ENCODE measurements at places on chromosomes 12 and 14.

- peak; percentile 63 for DNase-seq
Observed at GRCh38 chr12:48988030-48988649, 10.0 kb downstream of the WNT1 start.

GRCh38 chr12:94114166-94114565, 34.2 kb upstream of the PLXNC1 start:
- no peak for DNase-seq

GRCh38 chr12:34363050-34363673, 340.9 kb downstream of the ALG10 start:
- DNase-seq = no peak

DNA sequence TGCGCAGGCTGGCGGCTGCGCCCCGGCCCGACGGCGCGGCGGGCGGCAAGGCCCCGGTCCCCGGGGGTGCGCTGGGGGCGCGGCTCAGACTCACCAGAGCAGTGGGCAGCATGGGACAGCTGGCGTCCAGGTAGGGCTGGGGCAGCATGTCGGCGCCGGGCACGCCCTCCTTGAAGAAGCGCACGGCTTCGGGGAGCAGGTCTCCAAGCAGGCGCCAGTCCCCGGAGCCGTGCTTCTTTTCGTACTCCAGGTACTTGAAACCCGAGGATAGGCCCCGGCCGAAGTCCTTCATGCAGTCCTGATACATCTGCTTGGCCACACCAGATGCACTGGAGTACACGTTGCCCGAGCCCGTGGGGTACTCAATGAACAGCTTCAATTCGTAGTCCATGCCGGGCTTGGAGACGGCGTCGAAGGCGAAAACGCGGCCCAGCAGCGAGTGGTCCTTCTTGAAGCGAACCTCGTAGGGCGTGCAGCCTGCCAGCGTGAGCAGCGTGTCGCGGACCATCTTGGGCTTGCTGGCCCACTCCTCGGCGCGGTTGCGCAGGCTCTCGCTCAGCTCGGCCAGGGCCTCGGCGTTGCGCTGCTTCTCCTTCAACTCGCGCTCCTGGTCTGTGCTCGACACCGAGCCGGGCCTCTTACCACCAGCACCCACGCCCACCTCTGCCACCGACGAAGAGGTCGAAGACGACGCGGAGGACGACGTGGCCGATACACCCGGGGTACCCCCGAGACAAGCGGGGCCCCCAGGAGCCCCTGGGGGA, 2.2 kb downstream of the IRF2BPL start:
- DNase-seq = no peak

DNA sequence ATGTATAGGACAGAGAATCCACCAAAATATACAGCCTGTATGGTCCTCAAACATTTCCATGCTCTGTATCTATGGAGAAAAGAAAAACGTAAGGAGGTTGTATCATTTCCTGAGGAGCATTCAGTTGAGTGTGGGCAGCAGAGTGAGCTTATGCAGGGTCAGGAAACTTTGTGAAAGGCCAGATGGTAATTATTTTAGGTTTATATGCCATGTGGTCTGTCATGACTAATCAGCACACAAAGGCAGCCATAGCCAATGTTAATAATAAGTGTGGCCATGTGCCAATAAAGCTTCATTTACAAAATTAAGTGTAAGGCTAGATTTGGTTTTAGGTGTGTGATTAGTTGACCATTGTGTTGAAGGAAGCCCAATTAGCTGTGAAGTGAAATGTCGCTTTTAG, 33.2 kb upstream of the A2M start:
- no peak for DNase-seq

GRCh38 chr14:72222046-72222445, 289.8 kb downstream of the RGS6 start:
- DNase-seq = no peak

DNA sequence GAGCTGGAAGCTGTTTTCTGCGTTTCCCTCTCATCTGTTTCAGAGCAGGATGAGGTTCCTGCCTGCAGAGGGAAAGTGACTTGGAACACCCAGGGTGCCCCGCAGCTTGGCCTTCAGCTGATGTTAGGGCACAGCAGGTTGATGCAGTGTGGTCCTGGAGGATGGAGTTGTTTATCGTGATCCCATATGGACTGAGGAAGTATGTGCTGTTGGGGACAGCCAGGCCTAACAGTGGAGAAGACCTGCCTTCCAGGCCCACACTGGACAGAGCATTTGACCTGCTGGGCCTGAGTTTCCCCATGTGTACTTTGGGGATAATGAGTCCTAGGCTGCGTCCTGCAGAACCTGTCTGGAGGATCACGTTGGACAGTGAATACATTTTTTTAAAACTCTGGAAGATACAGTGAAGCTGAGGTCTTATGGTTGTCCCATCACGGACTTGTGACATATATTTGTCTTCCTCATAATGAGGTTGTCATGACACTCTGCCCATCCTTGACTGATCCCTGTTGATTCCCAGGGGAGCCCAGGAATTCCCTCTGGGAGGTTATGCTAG, 12.8 kb downstream of the SERPINA1 start:
- DNase-seq = no peak

- DNase-seq = no peak
Observed at GRCh38 chr12:95829395-95829794, 29.4 kb upstream of the SNRPF start.

DNA sequence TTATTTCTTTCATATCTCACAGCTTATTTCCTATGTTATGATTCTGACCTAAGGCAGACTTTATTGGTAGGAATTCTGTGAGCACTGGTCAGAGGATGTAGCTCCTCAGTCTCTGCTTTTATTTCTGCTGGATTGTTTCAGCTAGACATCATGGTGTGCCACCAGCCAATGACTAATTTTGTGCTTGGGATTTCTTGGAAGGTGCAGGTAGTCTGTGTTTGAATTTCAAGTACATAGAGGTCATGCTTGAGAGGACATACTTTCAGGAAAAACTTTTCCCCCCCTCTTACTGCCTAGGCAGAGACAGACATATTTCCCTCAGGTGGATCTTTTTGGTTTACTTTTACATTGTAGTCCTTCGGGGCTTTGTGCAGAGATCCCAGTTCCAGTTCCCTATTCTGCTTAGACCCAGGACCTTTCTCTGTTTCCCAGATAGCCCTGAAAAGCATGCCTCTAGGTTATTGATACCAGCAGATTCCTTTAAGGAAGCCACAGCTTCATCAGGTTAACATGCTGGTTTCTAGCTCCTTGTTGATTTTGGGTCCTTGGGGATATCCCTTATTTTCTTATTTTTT, 28.6 kb downstream of the BRMS1L start:
- no peak for DNase-seq

- DNase-seq = no peak
Observed at GRCh38 chr12:26378711-26379110, 183.3 kb downstream of the SSPN start.

- no peak for DNase-seq
Observed at GRCh38 chr14:96987086-96987474, 189.9 kb downstream of the VRK1 start.

GRCh38 chr14:38430522-38430921, 174.6 kb upstream of the CLEC14A start:
- no peak for DNase-seq

DNA sequence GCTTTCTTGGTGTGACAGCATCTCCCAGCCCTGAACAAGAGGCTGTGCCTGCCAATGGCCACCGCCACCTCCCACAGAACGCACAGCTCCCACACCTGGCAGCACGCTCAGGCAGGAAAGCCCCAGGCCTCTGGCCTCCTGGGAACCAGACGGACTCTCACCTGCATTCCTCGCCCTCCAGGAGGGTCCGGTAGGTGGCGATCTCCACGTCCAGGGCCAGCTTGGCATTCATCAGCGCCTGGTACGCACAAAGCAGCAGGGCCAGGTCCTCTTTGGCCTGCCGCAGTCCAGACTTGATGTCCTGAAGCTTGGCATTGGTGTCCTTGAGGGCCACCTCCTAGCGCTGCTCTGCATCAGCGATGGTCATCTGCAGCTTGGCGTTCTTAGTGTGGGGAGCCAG, 12.1 kb upstream of the KRT77 start:
- no peak for DNase-seq

- DNase-seq = no peak
Observed at GRCh38 chr12:111297703-111298426, 71.0 kb downstream of the PHETA1 start.

- DNase-seq = no peak
Observed at GRCh38 chr12:67742461-67742860, 93.9 kb downstream of the DYRK2 start.

GRCh38 chr12:1977588-1977987, 26.7 kb downstream of the DCP1B start:
- DNase-seq = no peak

GRCh38 chr12:46818642-46819041, 7.2 kb downstream of the SLC38A4 start:
- no peak for DNase-seq

DNA sequence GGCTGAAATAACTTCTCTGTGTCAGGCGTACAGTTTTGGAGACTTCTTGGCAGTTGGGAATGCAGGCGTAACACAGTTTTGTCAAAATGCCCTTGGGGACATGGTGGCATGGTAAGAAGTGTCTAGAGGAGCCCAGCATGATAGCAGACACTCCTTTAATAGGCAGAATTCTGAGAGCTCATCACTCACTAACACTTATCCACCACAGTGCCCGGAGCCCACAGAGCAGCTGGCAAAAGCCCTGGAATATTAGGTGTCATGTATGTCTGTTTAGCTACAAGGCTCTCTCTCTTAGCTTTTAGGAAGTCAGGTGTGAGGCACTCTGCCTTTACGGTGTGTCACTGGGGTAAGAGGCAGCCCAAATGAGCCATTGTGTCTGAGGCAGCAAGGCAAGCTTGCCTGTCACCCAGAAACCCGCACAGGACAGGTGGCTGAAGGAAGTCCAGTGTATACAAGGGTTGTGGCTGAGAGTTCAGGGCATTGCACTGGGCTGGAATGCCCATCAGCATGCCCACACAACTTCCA, 96.3 kb downstream of the ESRRB start:
- DNase-seq = no peak

DNA sequence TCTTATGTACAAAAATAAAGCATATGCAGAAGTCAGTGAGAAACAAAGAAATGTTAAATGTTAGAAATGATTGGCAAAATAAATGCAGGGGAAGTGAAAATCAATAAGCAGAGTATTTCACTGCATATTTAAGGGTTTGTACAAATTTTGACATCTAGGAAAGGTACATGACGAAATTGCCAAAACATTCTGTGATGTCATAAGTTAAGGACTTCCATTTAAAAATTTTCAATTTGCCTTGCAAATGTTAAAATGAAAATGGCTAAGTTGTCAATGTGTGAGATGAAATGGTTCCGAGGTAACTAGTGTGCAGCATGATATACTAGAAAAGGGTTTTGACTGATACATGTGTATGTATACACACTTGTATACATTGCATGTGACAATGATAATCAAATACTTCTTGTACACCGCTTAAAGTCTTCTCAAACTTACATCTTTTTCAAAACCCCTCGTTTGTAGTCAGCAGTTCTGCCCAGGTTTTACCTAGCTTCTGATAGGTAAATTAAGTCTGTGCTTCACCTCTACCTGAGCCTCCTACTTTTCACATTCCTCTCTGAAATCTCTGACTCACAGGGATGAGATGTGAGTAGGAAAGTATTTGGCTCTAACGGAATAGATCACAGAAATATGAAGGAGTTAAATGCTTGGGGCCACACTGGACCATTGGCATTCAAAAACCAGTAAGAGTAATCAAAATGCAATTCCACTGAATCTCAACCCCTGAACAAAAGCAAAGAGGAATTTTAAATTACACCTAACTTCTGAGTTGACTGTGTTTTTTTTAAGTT, 442.4 kb upstream of the FOXG1 start:
- DNase-seq = no peak

DNA sequence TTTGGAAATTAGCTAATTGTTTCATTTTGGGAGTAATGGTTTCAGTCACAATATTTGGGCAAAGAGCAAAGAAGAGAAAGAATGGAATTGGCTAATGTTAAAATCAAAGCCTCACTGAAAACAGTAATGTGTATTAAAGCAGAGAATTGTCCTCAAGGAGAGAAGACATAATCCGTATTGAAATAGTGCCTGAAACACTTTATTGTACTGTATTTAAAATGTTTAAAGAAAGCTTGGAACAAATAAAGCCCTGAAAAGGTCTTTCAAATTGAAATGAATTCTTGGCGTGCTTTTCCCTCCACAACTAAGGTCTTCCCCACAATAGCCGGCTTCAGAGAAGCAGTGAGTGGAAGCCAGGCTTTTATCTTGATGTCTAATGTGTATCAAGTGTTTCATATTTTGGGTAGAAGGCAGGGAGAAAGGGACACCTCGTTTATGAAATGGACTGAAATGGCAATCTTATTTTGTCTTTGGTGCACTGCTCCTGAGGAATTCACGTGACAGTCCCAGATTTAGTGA, 212.9 kb upstream of the CRY1 start:
- DNase-seq = no peak

DNA sequence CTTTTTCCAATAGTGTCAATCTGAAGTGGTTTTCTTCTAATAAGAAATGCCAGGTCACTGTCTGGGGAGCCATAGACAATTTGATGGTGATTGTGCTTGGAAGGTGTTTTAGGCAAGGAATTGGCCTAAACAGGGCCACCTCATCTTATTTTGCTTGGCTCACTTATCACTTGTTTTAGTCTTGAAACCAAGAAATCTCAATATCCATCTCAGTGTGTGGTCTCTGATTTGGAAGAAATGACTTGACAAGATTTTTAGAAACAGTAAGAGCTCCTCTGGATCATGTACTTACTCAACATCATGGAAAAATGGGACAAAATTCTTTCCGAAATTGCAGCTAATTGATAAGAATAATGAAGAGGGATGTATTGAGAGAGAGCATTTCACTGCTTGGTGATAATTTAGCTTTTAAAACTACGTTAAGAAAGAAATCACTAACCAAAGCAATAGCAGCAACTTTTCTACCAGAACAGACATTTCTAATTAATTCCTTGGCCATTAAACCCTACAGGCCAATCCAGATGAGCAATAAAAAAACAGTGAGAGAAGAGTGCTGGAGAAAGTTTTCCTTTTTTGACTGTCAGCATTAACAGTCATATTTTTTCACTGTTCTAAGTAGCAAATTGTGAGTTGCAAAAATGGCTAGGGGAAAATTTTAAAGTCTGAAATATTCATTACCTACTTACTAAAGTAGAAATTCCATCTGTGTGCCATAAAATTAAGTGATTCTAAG, 157.3 kb downstream of the AEBP2 start:
- DNase-seq = no peak

- DNase-seq = no peak
Observed at GRCh38 chr12:23221066-23221465, 596.1 kb downstream of the ETNK1 start.
